ENCODE measurements at places on chromosomes 3 and 15.

DNA sequence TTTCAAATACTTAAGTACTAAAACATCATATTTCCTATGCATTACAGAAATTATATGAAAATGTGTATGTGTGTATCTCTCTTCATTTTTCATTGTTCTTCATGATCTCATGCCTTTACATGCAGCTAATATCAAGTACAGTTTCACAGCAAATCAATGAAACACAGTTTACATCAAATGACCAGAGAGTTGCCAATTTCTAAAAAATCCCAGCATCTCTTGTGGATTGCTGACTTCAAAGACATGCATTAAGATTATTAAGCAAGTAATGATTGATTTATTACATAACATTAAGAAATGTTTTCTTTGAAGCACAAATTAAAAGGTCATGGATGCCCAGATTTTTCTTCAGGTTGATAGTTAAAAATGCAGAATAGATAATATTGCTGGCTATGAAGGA lies 31.0 kb upstream of the TAFA4 start:
- no peak for DNase-seq

DNA sequence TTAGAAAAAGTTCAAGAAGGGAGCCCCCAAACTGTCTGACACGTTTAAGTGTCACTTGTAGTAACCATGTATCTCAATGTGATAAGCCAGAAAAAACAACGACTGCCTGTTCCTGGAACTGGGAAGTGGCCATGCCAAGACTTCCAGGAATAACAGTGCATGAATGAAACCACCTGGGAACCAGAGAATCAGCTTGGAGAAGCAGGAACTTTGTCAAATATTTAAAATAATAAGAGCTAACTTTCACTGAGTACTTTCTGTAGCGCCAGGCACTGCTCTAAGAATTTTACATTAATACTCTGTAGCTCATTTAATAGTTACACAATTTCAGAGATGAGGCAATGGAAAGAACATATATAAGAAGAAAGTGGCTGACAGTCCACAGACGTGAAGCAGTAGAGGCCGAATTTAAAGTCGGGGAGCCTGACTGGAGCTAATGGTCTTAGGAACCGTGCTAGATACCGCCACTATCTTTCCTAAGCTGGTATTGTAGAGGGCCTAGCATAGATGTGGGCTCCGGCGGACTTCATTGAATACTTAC lies 876 bp downstream of the PLSCR1 start:
- DNase-seq: no peak

GRCh38 chr15:70613271-70613670 lies 150.1 kb downstream of the UACA start:
- DNase-seq: no peak

DNA sequence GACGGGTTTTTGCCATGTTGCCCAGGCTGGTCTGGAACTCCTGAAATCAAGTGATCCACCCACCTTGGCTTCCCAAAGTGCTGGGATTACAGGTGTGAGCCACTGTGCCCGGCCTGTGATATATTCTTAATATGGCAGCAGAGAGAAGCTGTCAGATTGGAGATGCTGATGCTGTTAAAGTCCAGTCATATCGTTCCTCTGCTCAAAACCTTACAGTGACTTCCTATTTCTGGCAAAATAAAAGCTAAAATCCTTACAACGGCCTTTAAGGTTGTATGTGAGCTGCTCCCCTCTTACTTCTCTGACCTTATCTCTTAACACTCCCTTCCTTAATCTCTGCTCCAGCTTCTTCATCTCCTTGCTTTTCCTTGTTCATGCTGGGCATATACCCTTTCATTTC lies 26.6 kb upstream of the MGA start:
- DNase-seq: no peak

- DNase-seq: no peak
Measured at GRCh38 chr15:87736891-87737389, 519.6 kb downstream of the NTRK3 start.
